CD4-positive, alpha-beta T cell treated with Interleukin-15 for 4 hours (primary cell): ENCODE measurements at places on chromosomes 7 and 10.
A peak's percentile ranks its signal among the peaks of the same experiment; 100 is the strongest.

DNA sequence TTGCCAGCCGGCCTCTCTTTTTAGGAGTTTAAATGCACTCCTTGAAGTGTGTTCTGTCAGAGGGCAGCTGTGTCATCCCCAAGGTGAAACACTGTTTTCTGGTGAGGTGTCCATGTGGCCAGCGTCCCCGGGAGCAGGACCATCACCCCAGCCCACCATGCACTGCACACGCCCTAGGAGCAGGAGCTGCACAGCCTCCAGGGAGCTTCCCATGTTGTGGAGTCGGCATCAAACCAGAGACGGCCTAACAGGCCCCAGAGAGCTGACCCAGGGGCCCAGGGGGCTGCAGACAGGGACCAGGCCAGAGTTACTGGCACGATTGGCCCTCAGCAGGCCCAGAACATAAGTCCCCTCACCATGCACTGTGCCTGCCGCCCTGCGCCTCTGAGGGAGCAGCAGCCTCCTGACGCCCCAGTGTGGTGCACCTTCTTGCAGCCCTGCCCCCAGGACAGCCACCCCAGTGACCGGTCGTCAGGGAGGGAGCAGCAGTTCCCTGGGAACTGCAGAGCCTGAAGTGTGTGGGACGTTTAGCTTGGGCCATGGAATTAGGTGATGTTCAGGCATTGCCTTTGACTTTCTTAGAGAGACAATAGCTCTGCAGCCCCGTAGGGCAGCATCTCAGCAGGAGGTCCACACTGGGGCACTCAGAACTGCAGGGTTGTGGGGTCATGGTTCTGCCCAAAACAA is 97.9 kb downstream of the NKX6-2 start:
- DNase-seq, result no peak

DNA sequence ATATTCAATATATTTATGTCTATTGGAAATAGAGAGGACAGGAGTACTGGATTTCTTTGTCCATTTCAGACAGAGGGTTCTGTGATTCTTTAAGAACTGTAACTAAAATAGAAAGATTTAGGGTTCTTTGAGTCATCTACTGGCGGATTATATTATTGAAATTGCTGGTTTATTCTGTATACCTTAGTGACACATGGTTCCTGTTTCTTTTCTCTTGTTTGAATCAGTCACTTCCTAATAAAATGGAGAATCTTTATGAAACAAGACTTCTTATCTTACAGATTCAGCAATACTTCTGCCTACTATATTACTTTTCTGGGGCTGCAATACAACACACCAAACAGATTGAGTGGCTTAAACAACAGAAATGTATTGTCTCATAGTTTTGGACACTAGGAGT is 20.8 kb upstream of the ZNF800 start:
- no peak for DNase-seq

DNA sequence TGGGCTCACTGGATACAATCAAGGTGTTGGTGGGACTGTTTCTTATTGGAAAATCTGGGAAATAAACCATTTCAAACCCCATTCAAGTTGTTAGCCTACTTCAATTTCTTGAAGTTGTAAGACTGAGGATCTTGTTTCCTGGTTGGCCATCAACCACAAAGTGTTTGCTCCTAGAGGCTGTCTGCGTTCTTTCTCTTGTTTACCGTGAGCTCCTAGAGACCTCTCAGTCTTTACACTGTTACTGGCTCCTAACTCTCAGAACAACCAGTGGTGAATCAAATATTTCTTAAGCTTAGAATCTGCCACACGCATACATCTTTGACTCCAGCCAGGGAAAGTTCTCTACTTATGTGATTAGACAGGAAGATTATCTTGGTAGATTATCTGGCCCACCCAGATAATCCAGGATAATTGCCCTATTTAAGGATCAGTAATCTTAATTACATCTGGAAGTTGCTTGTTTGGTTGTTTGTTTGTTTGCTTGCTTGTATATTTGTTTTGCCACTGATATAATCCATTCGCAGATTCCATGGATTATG is 798.7 kb downstream of the IPMK start:
- no peak for DNase-seq

- DNase-seq, result no peak
Measured at GRCh38 chr10:122056431-122057094, 67.6 kb downstream of the TACC2 start.

- DNase-seq, result no peak
Measured at GRCh38 chr10:121437596-121437995, 160.6 kb downstream of the FGFR2 start.

DNA sequence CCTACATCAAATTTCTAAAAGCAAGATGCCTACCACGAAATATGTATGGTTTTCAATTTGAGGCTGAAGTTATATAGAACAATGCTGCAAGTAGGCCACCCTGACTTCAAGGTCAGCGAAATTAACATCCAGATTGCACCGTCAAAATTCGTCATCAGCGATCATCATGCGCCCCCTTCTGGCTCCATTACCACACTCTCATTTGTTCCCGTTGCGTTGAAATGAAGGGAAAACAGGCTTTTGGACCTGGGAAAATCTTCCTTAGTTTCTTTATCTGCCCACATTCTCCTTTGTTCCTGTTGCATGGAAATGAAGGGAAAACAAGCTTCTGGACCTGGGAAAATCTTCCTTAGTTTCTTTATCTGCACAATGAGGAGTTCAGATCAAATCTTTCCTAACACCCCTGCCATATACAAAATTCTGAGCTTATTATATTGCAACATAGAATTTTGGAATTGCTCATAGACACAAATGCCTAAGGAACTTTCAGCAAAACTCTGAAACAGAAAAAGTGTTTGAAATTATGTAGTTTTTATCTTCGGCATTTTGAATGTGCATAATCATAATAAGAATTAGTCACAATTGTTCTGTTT is 98.2 kb upstream of the PRKCQ start:
- peak; percentile 70 for DNase-seq

- DNase-seq, result no peak
Measured at GRCh38 chr7:42726066-42726785, 185.6 kb downstream of the C7orf25 start.

DNA sequence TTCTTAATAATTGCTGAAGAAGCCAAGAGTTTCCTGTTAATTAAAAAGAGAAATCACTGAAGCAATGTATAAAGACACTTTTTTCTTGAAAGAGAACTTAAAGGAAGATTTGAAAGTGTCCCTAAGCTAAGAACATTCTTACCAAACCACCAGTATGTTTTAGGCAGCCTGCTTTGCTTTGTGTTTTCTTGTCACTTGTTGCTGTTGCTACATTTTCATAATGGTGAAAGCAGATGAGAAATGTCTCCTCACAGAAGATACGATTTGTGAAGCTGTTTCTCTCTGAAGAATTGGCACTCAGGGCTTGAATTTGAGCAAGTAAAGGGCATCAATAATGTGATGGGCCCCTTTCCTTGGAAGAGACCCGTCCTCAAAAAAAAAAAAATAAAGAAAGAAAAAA is 30.9 kb downstream of the TCF7L2 start:
- DNase-seq, result no peak

- DNase-seq, result no peak
Measured at GRCh38 chr7:155710530-155710929, 66.1 kb downstream of the RBM33 start.

DNA sequence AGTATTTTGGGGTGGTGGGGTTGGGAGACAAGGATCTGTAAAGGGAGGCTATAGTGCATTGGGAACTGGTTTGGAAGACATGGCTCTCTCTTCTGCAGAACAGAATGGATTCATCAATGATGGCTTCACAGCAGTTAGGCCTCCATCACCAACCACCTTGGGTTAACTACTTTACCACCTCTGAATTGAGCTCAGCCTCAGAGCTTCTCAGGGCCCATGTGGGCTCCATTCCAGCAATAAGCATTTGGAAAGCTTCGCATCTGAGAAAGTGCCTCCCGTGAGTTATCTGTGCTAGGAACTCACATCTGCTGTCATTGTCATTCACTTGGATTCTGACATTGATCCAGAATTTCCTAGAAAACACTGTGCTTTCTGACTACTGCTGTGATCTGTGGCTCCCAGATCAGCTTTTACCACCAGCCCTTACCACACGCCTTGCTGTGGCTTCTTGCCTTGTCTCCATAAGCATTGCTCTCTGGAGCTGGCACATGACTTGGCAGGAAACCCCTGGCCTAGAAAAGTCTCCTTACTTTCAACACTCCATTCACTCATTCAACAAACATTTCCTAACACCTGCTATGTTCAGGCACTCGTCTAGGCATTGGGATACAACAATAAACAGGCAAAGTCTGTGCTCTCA is 70.7 kb upstream of the ADO start:
- no peak for DNase-seq

DNA sequence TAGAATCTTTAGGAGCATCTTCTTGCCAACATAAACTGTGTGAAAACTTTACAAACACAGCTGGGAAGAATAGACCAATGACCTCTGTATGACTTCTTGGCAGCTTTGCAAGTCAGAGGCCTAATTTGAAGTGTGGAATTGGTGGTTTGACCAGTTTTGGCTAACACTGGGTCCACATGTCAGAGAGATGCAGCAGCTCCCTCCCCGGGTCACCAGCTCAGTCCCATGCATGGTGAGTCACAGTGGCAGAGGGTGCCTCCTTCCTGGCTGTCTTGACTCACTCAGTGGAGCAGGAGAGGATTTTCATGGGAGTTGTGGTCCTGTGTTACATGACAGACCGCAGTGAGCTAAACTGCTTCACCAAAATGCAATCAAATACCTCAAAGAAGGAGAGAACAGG is 8.2 kb upstream of the STARD3NL start:
- DNase-seq, result no peak

DNA sequence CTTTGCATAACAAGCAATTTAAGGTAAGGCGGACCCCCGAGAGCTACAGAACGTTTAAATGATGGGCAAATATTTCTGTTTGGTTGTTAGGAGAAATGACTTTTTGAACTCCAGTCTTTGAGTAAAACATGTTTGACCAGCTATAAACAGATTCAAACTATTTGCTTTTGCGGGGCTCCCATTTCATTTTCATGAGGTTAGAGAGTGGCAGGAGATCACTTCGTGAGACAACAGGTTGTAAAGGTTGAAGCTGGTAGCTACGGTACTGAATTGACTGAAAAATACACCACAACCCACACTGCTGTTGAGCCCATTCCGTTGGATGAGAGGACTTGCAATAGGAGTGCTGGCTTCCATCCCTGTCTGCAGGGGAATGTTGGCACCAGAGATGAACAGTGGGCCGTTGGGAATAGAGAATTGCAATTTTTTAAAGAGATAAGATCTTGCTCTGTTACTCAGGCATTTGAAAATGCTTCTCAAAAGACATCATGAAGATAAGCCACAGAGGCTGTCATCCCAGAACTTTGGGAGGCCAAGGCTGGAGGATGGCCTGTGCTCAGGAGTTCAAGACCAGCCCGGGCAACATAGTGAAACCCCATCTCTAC is 65.7 kb upstream of the CARD11 start:
- DNase-seq, result no peak

DNA sequence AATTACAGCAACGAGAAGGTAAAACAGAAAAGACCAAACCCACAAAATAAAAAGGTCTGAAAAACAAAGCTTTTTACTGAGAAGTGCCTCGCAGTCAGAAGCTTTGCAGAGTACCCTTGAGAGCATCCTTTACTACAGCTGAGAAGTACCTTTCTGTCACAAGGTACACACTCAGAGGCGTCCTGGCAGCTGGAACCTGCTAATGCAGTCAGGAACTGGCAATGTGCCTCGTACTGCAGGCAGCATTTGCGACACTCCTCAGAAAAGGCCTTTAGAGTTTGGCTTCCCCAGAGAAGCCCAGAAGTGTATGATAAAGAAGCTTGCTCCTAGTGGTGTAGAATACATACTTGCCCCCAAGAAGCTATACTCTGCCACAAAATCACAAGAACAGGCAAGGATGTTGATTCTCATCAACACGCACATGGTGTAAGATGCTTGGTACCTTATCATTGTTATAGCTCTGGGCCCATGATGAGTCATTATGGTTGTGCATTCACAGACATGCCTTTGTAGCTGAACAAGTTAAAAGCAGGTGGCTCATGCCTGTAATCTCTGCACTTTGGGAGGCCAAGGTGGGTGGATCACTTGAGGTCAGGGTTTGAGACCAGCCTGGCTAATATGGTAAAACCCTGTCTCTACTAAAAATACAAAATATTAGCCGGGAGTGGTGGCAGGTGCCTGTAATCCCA is 2.0 kb upstream of the GTPBP4 start:
- DNase-seq, result no peak

DNA sequence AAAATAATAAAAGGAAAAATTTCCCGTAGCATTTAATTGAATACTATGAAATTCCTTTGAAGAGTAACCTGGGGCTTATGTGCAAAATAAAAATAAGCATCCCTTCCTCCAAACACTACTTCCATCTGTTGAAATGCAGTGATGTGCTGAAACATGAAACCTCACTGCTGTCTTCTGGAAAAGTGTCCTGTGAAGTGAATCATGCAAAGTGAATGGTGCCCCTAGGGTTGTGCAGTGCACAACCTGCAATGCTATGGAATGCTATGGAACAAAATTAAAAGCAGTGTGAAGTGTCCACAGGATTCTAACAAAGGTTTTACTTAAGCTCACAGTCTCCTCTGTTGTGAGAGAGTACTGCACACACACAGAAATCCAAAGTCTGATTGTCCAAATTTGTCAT is 480.9 kb downstream of the ETV1 start:
- no peak for DNase-seq

DNA sequence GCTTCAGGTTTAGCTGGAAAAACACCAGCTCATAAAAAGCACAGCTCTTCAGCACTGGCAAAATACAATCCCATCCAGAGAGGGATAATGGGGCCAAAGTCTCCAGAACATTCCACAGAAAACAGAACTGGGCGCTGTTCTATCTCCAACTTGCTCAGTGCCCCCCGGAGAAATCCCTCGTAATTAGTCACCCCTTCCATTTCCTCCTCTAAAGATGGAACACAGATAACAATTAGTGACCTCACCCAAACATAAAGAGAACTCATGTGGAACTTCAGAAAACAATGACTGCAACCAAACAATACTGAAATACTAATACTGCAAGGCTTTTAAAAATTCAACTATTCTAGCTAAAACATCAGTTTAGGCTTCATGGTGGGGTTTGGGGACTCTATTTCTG is 46.3 kb downstream of the KIAA1549 start:
- DNase-seq, result no peak

DNA sequence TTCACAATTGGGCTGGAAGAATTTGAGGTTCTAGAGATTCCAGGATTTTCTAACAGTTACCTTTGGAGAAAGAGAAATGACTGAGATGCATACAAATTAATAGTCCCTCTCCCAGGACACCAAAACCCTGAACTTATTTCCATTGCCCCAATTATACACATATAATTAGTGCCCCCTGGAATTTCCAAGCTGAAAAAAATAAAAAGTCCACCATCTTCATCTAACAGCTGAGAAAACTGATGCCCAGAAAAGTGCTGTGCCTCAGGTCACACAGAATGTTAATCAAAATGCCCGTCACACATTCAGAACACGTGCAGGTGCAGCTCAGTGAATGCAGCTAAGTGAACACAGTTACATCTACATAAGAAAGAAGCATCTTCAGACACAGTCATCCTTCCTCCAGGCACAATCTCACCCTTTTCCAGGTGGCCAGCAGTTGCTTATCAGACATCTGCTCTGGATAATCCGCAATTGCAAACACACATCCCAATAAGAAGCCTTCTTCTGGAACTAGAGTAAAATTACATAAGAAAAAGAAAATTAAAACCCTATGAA is 35.4 kb downstream of the PAXIP1 start:
- DNase-seq, result no peak
